Activated T-helper 1 cell treated with anti-CD3 and anti-CD28 coated beads, Interleukin-2, amount 50 U/mL, for 16 hours (primary cell): ENCODE measurements at places on chromosomes 5 and 9.

GRCh38 chr5:95913663-95914062, 48.0 kb downstream of the ELL2 start:
- no peak for DNase-seq

GRCh38 chr9:93091453-93092081, 4.5 kb upstream of the CARD19 start:
- DNase-seq, result no peak

DNA sequence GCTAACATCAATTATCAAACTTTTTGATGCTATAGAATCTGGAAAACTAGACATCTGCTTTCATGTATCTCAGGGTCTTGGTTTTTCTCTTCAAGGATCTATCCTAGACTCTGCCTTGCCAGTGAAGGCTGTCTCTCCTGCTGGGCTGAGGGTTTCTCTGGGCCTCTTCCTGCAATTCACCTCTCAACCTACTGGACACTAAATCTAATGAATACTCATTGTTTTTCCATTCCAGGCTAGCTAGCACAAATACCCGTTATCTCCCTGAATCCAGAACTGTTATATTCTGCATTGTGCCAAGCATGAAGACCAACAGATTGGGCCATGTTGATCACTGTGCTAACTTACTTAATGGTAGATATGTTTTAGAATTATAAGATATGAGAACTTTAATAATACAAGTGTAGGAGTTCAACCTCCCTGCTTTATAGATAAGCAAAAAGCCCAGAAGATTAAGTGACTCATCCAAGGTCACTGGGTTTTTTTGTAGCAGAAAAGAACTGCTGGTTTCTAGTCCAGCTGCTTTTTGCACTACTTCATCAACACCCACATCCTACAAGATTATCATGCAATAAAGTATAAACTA, 56.5 kb upstream of the RNF38 start:
- no peak for DNase-seq

DNA sequence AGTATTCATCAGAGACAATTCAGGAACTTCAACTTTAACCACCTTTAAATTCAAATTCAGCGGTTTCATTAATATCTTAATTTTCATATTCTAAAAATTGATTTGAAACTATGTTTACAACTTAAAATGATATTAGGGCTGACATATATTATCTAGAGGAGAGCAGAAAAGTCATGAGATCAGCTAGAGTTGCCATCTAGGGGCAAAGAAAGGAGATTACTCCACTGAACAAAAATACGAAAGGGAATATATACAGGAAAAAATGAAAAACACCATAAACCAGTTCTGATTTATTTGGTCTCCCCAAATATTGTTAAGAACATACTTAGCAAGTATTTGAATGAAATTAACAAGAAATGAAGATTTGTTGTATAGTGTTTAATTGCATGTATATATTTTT, 946.3 kb downstream of the DTWD2 start:
- no peak for DNase-seq

- DNase-seq, result no peak
Observed at GRCh38 chr5:98794001-98794400, 20.5 kb downstream of the RGMB start.
